ENCODE measurements at places on chromosomes 7 and 10. TPM values are rescaled to one million over a fixed set of nuclear protein-coding genes. Genes with fewer than 3 reads are reported as not detected.

The ANKRD22 gene
- not detected for total RNA-seq

The PTPRE gene
- total RNA-seq = 0.56 TPM

The TUBAL3 gene
- total RNA-seq = not detected

The MYO1G gene
- under 0.01 TPM for total RNA-seq

The OR6V1 gene
- not detected for total RNA-seq

The KCP gene
- not detected for total RNA-seq

The DMTF1 gene
- total RNA-seq = 69.7 TPM

The STAM gene
- 31.9 TPM for total RNA-seq

The TMEM225B gene
- 0.54 TPM for total RNA-seq

The GPER1 gene
- 2.0 TPM for total RNA-seq

The JCAD gene
- total RNA-seq = 18.9 TPM

Measured in IMR-90 (cell line).